Urothelium cell line (cell line): ENCODE measurements at places on chromosomes 13 and 19.

- DNase-seq = no peak
These were observed 15.1 kb upstream of the DPP9 start for GRCh38 chr19:4738734-4739133.

DNA sequence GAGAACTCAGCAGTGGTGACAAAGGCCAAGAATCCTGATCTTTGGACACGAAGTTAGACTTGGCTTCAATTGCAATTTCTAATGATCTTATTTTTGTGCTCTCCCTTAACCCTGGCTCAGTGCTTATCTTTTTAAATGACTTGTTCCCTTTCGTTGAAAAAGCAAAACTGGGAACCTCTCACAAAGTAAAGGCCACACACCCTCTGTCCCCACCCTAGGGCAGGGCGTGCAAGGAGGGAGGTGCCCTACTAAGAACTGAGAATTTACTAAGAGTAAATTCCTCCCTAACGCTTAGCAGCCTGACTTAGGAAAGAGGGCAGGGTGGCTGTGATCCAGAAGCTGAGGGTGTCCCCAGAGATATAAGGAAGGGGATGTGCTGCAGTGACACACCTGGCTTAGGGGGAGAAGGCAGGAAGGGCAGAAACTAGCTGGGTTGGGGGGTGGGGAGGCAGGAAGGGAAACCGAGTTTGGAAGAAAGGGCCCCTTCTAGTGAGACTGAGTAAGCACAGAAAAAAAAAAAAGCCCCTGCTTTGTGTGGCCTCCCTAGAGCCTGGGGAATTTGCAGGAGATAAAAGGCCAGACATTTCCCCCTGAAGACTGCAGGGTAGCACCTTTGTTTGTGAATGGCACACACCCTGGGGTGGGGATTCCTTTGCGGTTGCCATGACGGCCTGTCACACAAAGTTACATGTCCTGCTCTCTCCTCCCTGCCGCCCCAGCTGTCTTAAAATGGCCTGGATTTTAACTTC, 435.1 kb downstream of the EFNB2 start:
- DNase-seq = peak; percentile 36

DNA sequence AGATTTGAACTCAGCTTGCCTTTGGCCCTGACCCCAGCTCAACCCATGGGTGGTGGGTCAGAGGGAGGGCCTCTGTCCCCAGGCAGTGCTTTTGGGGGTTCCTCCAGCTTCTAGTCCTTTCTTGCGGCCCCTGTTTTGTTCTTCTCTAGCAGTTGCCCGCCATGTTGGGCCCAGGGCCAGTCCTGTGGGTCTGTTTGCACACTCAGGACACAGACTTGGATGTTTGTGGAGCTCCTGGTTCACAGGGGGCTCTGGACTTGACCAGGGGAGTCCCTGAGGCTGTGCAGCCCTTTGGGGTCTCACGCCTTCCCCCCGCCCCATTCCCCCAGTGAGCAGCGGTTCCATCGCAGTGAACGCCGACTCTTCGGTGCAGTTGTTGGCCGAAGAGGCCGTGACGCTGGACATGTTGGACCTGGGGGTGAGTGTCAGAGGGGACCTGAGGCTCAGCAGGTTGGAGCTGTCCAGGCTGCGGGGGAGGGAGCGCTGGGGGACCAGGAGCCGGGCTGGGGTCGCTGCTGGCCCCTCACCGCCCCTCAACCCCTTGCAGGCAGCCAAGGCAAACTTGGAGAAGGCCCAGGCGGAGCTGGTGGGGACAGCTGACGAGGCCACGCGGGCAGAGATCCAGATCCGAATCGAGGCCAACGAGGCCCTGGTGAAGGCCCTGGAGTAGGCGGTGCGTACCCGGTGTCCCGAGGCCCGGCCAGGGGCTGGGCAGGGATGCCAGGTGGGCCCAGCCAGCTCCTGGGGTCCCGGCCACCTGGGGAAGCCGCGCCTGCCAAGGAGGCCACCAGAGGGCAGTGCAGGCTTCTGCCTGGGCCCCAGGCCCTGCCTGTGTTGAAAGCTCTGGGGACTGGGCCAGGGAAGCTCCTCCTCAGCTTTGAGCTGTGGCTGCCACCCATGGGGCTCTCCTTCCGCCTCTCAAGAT, 2.5 kb downstream of the ATP5F1D start:
- DNase-seq = peak; percentile 64

- no peak for DNase-seq
These were observed 5.7 kb downstream of the SLC25A30 start for GRCh38 chr13:45412274-45413049.

- DNase-seq = no peak
These were observed 22.0 kb downstream of the MUC16 start for GRCh38 chr19:8988204-8988603.

DNA sequence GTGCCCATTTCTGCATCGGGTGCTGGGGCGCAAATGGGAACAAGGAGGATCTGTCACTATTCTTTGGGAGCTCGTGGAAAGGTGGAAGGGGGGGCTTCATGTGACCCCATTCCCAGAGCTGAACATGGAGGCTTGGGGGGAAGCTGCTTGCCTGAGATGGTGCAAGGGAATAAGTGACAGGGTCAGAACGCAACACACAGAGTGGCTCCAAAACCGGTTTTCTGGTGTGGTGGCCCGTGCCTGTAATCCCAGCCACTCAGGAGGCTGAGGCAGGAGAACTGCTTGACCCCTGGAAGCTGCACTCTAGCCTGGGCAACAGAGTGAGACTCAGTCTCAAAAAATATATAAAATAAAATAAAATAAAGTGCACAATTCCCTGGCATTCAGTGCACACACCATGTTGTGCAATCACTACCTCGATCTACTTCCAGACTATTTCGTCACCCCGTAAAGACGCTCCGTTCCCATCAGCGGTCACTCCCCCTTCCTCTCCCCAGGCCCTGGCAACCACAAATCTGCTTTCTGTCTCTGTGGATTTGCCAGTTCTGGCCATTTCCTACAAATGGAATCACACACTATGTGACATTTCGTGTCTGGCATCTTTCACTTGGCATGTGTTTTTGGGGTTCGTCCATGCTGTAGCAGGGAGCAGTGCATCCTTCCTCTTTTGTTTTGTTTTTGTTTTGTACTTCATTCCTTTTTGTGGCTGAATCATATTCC, 18.2 kb upstream of the COMP start:
- no peak for DNase-seq

GRCh38 chr13:20664351-20664750, 39.1 kb upstream of the IL17D start:
- no peak for DNase-seq

GRCh38 chr19:38650911-38651584, 3.6 kb downstream of the ACTN4 start:
- DNase-seq = no peak

DNA sequence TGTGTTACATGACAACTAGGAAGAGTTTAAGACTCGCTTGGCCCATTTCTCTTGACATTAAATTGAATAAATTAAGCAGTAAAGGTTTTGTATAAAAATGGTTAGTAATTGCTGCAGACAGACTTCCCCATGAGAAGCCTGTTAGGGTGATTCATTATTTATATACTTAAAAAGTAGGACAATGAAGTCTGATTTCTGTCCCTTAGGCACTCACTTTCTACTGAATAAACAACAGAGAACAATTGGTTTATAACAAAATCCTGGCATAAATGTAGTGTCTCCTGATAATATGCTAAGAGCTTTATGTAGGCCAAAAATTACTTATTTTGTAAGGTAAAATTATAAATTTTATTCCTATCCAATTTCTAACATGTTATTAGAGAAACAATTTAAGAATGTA, 2138.5 kb upstream of the PCDH20 start:
- DNase-seq = no peak

DNA sequence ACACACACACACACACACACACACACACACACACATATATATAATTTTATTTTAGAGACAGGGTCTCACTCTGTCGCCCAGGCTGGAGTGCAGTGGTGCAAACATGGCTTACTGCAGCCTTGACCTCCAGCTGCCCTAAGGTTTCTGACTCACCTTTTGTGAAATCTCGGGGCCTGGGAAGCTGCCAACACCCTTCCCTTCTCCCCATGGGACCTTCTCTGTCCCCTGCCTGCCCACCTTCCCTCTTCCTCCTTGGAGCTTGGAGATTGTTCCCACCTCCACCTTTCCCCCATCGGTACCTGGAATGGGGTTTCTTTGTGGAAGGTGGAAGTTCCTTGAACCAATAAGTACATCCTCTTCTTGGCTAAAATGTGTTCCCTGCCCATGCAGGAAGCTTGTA, 6.3 kb downstream of the ARRDC5 start:
- peak; percentile 31 for DNase-seq

- DNase-seq = no peak
These were observed 17.4 kb downstream of the PPFIA3 start for GRCh38 chr19:49136771-49137171.

DNA sequence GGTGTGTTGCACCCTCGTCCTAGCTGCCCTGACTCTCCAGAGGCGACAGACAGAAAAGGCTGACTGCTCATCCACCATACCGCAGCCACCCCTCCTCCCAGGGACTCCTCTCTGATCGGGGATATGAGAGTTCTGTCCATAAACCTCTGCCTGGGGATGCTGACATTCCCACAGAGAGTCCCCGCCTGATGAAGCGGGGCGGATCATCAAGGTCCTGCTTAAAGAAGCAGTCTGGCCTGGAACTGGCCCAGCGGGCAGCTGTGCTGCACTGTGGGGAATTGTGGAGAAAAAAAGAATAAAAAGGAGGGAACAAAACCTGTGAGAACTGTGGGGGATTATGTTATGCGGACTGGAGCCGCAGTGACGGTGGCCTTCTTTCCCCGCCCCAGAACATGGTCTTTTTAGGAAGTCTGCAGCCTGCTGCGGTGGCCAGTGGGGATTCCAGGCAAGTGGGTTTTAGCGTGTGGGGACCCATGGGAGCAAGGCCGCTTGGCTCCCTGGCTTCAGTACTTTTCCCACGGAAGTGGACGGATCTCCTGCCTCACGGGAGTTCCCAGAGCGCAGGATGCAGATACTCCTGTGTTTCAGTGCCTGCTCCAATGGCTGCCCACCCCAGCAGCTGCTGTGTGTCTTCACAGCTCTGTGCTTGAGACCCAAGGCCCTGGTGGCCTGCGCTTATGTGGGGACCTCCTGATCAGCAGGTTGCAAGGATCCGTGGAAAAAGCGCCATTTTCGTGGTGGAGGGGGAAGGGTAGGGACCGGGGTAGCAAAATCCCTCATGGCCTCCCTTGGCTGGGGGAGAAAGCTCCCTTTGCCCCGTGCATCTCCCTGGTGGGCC, 1456.2 kb upstream of the SLC10A2 start:
- no peak for DNase-seq

DNA sequence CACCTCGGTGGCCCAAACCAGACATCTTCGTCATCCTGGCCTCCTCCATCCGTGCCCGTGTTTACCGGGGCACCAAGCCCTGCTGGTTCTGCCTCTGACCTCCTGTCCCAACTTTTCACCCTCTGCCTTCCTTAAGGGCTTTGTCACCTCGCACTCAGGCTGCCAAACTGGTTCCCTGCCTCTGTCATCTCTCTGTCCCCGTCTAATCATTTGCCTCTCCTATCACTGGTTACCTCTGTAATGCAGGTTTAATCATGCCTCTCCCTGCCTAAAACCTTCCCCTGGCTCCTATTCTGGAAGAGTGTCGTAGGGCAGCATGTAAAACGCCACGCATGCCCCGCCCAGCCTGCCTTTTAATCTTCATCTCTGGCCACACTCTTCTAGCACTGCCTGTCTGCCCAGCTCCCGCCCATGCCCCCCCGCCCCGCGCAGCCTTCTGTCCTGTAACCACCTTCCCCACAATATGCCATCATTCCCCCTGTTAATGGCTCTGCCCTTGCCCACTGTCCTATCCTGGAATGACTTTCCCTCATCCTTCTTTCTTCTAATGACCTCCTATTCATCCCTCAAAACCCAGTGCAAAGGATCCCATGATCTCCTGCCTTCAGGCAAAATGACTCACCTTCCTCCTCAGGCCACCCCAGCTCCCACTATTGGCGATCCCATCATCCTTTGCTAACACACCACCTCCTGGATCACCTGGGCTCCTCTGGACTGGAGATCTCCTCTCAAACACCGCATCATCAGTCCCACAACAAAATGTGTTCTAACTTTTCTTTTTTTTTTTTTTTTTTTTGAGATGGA, 66.7 kb downstream of the PEX11G start:
- no peak for DNase-seq

DNA sequence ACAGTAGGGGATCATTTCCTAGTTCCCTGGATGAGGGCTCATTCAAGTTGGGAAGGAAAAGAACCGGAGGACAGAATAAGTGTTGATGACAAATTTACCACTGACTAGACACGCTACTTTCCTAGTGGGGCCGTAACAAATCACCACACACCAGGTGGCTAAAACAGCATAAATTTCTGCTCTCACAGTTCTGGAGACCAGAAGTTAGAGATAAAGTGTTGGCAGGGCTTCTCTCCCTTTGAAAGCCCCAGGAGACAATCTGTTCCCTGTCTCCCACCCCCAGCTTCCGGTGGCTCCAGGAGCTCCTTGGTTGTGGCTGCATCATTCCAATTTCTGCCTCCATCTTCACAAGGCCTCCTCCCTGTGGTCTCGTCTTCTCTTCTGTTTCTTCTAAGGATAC, 65.4 kb upstream of the ARGLU1 start:
- DNase-seq = no peak

GRCh38 chr19:18346091-18346490, 5.7 kb downstream of the PGPEP1 start:
- no peak for DNase-seq

- DNase-seq = no peak
These were observed 5.1 kb downstream of the PAF1 start for GRCh38 chr19:39385629-39386411.

DNA sequence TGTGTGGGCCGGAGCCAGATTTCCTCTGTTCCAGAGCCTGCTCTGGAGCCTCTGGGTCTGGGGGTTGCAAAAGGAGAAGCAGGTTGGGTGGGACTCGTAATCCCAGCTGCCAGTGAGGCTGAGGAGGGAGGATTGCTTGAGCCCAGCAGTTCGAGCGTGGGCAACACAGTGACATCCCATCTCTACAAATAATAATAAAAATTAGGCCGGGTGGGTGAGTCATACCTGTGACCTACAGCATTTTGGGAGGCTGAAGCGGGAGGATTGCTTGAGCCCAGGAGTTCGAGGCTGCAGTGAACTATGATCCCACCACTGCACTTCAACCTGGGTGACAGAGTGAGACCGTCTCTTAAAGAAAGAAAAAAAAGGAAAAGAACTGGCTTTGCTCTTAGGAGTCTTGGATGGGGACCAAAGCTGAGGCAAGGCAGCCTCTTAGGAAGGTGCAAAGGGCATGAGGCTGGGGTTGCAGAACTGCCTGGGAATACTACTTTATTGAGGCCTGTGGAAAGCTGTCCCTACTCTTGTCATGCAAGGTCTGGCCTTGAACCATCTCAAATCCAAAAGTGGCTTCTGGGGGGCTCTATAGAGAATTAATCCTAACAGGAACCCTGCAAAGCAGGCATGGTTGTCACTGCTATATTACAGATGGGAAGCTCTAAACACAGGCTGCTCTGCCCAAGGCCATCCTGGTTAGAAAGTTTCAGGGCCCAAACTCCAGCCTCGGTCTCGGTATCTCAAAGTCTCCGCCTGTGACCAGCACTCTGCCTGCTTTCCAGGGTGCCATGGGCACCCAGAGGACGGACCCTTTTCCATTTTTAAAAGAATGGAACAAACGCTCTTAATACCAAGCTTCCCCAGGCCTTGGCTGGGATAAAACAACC, 880 bp upstream of the C19orf12 start:
- no peak for DNase-seq

DNA sequence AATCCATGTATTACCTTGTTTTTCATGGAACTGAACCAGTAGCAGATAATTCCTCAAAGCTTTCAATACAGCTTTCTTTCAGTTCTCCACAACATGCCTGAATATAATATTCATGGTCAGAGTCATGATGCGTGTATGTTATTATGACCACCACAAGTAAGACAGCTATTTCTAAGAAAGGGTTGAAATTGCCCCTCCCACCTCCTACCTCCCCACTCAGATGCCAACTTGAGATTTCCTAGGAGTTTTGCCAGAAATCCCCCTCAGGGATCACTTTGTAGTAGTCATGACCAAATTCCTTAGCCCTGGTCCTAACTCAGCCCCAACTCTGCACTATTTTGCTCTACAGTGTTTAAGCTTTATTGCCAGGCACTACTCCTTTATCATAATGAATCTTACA, 69.9 kb upstream of the RAP2A start:
- DNase-seq = no peak
